Hematopoietic multipotent progenitor cell treated with erythropoietin and hydrocortisone succinate and interleukin-3 and kit ligand, for 15 days (in vitro differentiated cells): ENCODE measurements at places on chromosomes 1 and 21.

DNA sequence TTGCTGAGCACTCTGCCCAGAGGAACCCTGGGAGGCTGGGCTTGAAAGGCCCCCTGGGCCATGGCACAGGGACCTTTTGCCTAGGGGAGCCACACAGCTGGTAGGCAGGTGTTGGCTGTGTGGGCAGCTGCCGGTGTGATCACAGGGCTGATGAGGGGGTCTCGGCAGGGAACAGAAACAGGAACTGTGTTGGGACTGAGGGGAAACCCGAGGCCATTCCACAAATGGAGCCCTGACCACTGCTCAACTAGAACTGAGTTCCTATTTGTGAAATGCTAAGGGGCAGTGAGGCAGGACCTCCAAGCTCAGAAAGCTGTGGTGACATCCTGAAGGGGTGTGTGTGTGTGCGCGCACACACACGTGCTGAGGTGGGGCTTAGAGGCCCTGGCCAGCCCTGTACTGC is 6.4 kb upstream of the THEM5 start:
- no peak for DNase-seq

GRCh38 chr1:241638909-241639622 is 1.1 kb downstream of the CHML start:
- DNase-seq, result no peak

- no peak for DNase-seq
Observed at GRCh38 chr1:78658901-78659300, 9.3 kb downstream of the IFI44 start.

DNA sequence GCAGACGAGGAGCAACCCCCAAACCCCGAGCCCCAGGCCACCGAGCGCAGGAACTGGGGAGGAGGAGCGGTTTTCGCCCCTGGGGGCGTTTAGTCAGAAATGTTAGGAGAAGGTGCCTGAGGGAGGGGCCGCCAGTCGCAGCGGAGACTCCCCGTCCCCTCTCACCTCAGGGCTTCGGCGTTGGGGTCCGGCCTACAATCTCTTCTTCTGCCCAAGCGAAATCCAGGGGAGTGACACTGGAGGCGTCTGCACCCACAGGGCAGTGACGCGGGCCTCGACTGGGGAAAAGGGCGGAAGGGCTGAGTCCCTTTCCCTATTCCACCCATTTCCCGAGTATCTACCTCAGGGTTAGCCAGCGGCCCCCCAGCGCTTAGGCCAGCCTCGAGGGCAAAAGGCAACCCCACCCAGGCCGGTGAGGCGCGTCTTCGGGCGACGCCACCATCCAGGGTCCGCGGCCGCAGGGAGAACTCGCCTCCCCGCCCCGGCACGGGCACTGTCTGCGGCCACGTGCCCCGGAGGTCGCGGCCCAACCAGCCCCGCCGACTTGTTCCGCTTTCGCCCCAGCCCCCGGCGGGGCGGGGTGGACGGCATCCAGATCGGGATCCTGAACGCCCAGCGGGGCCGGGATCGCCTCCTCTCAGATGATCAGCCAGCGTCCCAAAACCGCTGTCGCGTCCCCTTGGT is 118.7 kb upstream of the BARHL2 start:
- no peak for DNase-seq

DNA sequence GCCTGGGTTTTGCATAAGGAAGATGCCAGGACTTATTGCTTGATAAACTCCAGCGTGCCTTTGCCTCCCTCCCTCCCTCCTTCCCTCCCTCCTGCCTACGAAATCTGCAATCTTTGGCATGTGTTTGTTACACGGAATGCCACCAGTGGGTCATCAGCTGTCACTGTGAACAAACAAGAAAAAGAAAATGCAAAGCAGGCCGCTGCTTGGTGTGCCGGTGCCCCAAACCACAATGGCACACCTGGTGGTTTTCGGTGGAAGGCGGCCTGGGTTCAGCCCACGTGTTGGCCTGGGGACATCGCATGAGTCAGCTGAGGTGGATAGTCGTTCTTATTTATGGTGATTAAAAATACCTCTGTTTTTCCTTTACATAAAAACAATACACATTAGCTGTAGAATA is 16.3 kb upstream of the IFNLR1 start:
- no peak for DNase-seq
